ENCODE measurements at places on chromosomes 3 and 15.

DNA sequence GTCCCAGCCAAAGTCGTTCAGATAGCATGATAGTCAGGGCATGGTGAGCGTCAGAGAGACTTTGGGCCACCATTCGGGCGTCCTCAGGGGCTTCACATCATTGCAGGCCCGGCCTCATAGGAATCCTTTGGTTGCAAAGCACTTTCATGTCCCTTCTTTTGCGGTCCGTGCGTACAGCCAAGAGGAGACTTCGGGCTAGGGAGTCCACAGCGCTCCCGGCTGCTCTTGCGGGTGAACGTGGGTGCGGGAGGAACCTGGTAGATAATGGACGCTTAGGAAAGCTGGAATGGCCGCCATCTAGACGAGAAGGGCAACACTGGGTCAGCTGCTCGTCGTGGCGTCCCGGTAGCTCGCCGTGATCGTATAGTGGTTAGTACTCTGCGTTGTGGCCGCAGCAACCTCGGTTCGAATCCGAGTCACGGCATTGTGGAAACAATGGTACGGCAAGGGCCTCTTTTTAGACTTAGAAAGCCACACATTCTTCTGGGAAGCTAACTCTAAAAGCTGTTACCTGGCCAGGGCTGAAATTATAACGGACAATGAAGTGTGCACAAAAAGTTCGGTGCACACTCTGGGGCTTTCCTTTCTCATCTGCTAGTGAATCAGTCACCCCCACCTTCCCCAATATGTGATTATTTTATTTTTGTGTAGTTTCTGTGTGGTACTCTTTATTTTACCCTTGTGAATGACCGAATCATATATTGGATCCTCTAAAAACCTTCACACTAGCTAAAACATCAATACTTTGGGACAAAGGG, 13.2 kb upstream of the SHF start:
- peak; percentile 84 for DNase-seq

- no peak for DNase-seq
These were observed 78.7 kb upstream of the TGFBR2 start for GRCh38 chr3:30527720-30528119.

DNA sequence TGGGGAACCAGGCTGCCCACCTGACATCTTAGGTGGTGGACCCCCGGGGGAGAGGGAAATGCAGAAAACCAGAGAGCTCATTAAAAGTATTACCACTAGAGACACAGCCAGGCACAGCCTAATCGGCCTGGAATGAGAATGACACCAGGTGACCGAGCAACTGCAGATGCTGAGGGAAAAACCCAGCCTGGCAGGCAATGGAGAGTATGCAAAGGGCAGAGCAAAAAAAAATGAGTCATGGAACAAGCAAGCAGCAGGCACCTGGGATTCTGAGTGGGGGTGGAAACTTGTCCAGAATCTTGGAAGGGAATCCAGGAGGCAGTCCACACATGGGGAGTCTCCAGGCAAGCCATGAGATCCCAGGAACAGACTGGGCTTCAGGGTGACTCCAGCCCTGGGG, 183.7 kb upstream of the LRRN1 start:
- no peak for DNase-seq

DNA sequence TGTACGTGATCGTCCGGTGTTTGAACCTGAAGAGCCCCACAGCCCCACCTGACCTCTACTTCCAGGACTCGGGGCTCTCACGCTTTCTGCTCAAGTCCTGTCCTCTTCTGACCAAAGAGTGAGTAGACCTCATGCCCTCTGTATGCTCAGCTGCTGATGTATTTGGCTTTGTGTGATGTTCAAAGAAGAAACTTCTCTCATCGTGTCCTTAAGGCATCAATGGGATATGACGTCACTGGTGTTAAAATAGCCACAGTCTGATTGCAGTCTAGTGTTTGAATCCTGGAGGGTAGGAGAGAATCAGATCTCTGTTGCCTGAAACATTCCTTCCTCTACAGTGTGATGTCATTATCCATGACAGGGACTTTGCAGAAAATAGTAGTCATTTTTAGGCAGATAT, 28.1 kb downstream of the ABHD2 start:
- no peak for DNase-seq

DNA sequence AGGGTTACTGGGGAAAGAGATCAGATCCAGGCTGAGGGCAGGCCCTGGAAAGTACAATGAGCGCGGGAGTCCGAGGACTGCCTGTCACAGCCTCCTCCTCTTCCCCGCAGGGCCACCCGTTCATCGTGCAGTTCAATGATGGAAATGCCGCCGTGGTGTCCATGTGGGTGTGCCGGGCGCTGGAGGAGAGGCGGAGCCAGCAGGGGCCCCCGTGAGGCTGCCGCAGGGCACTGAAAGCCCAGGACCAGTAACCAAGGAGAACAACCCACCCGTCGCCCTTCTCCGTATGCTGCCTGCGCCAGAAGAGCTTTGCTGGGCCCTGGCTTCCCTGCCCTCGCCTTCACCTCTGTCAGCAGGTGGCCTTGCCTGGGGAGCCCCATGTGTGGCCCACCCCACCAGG, 18.8 kb upstream of the SKOR1 start:
- DNase-seq: no peak

- peak; percentile 10 for DNase-seq
These were observed 513.9 kb upstream of the NR2F2 start for GRCh38 chr15:95816591-95816990.

GRCh38 chr3:127655641-127656040, 17.1 kb upstream of the ABTB1 start:
- DNase-seq: no peak

DNA sequence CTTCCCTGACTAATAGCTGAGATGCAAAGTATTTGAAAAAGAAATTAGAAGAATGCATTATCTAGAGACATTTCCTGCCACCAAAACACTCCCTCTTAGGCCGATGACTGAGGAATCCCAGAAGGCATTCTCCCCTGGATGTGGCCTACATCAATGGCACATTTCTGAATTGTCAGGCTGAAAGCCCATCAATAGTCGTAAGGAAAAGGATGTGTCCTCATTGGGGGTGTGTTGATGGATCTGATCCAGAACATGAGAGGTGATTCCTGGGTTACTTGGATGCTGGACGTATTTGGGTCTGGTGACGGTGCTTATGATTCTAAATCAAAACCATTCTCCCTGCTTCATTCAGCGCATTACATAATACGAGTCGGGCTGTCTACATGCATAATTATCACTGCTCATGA, 216.9 kb upstream of the CDIN1 start:
- DNase-seq: no peak

GRCh38 chr15:33608714-33609113, 297.9 kb downstream of the RYR3 start:
- no peak for DNase-seq

DNA sequence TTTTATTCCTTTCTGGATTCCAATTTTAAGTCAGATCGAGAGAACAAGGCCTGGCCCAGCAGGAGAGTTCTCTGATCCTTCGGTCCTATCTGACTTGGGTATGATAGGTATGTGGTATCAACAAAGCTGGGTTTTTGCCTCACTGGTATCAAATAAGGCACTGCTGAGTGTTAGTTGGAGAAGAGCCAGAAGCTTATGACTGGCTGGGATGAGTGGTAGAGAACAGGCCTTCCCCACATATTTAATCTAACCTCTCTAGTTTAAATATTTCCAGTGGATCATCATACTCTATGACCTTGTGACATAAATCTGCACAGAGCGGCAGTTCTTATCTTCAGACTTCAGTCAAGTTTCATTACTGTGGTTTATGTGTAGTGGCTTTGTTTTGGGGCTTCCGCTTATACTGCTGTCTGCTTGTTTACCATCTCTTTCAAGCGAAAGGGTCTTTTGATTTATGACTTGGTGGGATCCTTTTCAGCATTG, 164.5 kb downstream of the PTPRG start:
- no peak for DNase-seq

DNA sequence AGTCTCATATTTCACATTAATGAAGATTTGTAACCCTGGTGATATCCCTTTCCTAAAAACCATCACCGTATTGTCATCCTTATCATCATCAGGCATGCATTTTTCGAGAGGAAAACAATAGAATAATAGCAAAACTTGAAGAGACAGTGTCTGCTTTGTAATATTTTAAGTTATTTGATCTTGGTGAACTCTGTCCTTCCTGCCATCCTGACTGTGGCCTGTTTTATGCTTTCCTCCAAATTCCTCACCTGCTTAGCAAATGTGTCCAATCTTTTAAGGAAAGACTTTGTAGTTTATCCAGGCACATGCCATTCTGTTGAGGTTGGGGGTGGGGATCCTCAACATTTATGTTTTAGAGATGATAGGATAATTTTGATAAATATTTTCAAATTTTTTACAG, 306.1 kb upstream of the COL8A1 start:
- DNase-seq: no peak

DNA sequence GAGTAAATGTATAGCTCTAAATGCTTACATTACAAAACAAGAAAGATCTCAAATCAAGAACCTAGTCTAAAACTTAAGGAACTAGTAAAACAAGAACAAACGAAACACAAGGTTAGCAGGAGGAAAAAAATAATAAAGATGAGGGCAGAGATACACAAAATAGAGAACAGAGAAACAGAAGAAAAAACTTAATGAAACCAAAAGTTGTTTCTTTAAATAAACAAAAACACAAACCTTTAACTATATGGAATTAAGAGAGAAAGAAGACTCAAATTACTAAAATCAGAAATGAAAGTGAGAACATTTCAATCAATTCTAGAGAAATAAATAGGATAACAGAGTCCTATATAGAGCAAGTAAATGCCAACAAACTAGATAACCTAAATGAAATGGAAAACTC, 59.6 kb downstream of the DLG1 start:
- no peak for DNase-seq

DNA sequence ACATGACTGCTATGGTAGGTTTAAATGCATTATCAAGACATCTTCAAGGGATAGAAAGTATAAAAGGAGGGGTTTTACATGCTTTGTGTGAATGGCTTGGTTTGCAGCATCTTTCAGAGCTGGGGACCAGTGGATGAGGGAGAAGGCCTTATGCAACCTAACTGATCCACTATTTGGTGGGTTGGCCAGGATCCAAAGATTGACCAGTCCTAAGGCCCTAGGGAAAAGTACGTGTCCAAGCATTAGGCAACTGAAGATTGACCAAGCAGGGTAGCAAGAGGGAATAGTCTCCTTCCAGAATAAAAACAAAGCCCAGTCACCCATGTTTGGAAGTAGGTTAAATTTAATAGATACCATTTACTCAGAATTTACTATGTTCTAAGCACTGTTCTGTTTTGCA, 509.3 kb downstream of the EPHB1 start:
- DNase-seq: no peak

DNA sequence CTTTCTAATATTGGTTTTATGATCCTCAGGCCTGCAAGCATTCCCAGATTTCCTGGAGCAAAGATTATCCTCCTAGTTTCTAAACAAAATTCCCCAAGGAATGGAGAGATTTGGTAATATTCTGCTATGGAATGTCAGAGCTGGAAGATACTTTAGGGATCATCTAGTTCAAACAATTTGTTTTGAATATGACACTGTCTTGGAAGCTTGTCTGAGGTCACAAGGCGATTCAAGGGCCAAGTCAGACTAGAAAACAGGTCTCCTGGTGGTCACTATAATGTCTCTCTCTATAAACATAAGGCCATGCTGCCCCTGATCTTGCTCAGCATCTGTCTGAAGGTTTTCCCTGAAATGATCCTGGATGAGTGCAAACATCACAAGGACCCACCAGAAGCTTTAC, 143.4 kb upstream of the BCL6 start:
- no peak for DNase-seq

DNA sequence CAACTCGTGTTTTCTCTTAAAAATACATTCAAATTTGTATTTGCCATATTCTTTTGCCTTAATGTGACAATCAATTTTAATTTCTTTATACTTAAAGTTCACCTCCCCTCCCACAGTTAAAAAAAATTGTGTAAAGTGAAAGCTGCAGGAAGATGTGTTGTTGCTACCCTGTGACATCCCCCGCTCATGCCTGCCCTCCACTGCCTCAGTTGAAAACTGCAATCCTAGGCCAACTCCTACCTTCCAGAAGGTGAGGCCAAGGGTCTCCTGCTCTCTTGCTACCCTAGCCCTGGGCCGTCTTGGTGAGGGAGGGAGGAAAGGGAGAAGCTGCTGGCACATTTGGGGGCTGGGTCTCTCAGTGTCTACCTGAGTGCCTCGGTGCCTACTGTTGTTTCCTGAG, 57.0 kb upstream of the CMTM7 start:
- no peak for DNase-seq

GRCh38 chr3:136177876-136178275, 18.3 kb downstream of the MSL2 start:
- DNase-seq: no peak

DNA sequence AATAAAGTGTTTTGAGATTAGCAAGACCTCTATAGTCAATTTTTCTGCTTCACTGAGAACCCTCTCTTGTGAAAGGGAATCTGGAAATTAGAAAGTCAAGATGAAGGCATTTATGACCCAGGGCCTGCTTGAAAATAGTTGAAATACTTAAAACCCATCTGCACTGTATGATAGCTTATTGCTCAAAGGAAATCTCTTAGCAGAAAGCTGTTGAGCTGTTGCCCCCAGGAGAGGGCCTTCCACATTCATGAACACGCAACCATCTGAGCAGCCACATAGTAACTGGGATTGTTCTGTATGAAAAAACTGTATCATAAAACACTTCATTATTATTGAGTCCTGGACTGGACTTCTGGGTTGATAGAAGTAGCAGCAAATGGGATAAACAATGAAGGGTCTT, 106.4 kb upstream of the PTX3 start:
- no peak for DNase-seq

- no peak for DNase-seq
These were observed 180.5 kb downstream of the TCF12 start for GRCh38 chr15:57098896-57099295.

GRCh38 chr3:175422744-175423143, 563.6 kb downstream of the NAALADL2 start:
- no peak for DNase-seq

GRCh38 chr3:11933529-11933928, 70.7 kb upstream of the SYN2 start:
- no peak for DNase-seq

- DNase-seq: peak; percentile 85
These were observed 539 bp upstream of the PLCL2 start for GRCh38 chr3:16884084-16884747.

- no peak for DNase-seq
These were observed 30.7 kb upstream of the KY start for GRCh38 chr3:134681522-134681900.
